ENCODE measurements at places on chromosomes 12 and 14. TPM values are rescaled to one million over a fixed set of nuclear protein-coding genes. Genes with fewer than 3 reads are reported as not detected.

DNA sequence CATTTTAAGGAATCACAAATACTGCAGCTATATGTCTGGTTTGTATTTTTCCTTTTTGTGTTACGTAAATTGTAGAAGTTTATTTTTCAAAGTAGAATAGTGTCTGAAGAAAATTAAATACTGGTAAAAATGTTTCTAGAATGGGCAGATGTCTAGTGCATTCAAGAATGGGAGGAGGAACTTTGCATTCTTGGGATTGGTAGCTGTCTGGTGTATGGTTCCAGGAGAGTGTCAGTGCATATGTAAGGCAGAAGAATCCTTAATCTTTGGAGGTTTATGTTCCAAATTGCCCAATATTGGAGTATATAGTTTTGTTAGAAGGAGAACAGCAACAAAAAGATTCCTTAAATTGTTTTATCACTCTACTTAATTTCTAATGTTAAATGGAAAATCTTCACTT is 13.5 kb downstream of the PAPOLA start:
- peaks cover 6% of the 10 kb centered on the region for H3K36me3 ChIP-seq
- H3K4me3 ChIP-seq, result no peak overlapping the region
- peaks cover 41% of the 10 kb centered on the region for H3K4me1 ChIP-seq
- H3K27me3 ChIP-seq, result no peaks in the 10 kb centered on the region

- no peak overlapping the region for H3K4me3 ChIP-seq
- no peak for DNase-seq
- H3K27me3 ChIP-seq, result no peaks in the 10 kb centered on the region
Observed at GRCh38 chr14:57508756-57509155, 15.1 kb upstream of the CCDC198 start.

- H3K4me1 ChIP-seq, result no peaks in the 10 kb centered on the region
- no peaks in the 10 kb centered on the region for H3K27me3 ChIP-seq
- no peak overlapping the region for H3K27ac ChIP-seq
- no peaks in the 10 kb centered on the region for H3K36me3 ChIP-seq
Observed at GRCh38 chr12:132267873-132268272, 61.5 kb downstream of the GALNT9 start.

- peaks cover 6% of the 10 kb centered on the region for H3K4me1 ChIP-seq
- H3K27me3 ChIP-seq, result no peaks in the 10 kb centered on the region
- H3K36me3 ChIP-seq, result no peaks in the 10 kb centered on the region
- no peak overlapping the region for H3K27ac ChIP-seq
- DNase-seq, result no peak
Observed at GRCh38 chr14:50067723-50068495, 48.5 kb downstream of the VCPKMT start.

- no peaks in the 10 kb centered on the region for H3K4me1 ChIP-seq
- no peak for DNase-seq
- H3K4me3 ChIP-seq, result no peak overlapping the region
- no peaks in the 10 kb centered on the region for H3K36me3 ChIP-seq
- H3K27me3 ChIP-seq, result no peaks in the 10 kb centered on the region
- H3K27ac ChIP-seq, result no peak overlapping the region
Observed at GRCh38 chr12:46342562-46343033, 30.0 kb downstream of the SLC38A2 start.

GRCh38 chr12:98699586-98699985 is 54.5 kb downstream of the APAF1 start:
- H3K27me3 ChIP-seq, result no peaks in the 10 kb centered on the region
- no peak overlapping the region for H3K27ac ChIP-seq
- DNase-seq, result no peak
- peaks cover 43% of the 10 kb centered on the region for H3K36me3 ChIP-seq
- H3K4me1 ChIP-seq, result peaks cover 7% of the 10 kb centered on the region

DNA sequence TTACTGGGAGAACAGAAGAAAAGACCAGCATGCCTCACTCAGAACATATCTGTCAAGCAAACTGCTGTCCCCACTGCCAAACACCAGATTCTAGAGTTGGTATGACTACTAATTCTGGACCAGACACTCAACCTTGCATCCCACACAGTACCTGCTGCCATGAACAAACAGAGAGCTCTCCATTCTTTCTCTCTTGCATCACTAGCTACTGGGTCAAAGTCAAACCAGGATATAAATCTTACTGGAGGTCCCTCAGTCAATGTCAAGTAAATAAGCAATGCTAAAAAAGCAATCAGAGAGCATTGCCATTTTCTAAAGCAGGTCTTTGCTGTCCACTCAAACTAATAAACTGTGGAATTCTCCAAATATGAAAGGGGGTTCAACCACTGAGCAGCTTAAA is 452.4 kb upstream of the SEL1L start:
- H3K36me3 ChIP-seq, result no peaks in the 10 kb centered on the region
- H3K4me1 ChIP-seq, result no peaks in the 10 kb centered on the region
- H3K27ac ChIP-seq, result no peak overlapping the region
- peaks cover 8% of the 10 kb centered on the region for H3K27me3 ChIP-seq
- no peak for DNase-seq

DNA sequence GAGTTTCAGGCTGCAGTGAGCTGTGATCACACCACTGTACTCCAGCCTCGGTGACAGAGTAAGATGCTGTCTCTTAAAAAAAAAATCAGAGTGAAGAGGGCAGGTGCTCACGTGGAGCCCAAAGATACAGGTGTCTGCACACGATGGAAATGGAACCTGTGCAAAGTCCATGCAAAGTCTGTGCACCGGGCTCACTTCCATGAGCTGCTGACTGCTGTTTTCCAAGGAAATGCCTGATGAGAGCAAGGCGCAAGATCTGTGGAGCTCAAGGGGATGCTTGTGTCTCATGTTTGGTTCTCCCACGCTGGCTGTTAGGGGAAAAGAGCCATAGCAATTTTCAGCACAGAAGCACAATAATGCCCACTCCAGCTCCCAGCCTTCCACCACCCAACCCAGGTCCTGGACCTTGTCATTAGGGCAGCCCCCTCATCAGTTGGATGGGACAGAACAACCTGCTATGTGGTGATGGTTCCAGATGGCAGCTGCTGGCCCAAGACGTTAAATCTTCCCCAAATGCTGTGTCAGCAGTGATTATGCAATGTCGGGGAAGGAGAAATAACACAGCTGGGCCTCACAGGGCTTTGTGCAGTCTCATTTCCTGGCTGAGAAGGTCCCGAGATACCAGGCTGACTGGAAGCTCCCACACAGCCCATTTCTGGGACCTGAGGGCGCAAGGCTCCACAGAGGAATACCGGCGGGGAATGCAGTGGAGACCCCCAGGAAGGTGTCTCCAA is 27.9 kb upstream of the DICER1 start:
- no peaks in the 10 kb centered on the region for H3K36me3 ChIP-seq
- peak overlapping the region; percentile 83 for H3K27ac ChIP-seq
- DNase-seq, result no peak
- H3K27me3 ChIP-seq, result no peaks in the 10 kb centered on the region
- H3K4me1 ChIP-seq, result peaks cover 30% of the 10 kb centered on the region

DNA sequence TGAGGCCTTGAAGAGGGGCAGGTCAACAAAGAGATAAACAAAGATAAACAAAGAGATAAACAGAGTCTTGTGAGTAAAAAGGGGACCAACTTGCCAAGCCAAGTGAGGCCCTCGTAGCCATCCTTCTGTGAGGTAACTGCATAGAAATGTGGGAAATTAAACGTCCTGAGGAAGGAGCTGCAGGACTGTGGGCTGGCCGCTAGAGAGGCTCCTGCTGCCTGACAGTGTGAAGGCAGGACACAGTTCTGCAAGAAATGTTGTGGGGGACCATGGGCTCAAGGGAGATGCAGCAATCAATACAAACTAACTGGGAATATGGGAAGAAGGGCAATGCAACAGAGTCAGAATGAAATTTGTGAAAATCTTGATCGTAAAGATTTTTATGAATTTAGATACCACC is 91.9 kb downstream of the SLC8A3 start:
- H3K27ac ChIP-seq, result no peak overlapping the region
- no peak overlapping the region for H3K4me3 ChIP-seq
- H3K4me1 ChIP-seq, result peaks cover 10% of the 10 kb centered on the region
- H3K27me3 ChIP-seq, result peaks cover 58% of the 10 kb centered on the region
- no peaks in the 10 kb centered on the region for H3K36me3 ChIP-seq

GRCh38 chr14:69673104-69673503 is 61.7 kb downstream of the SUSD6 start:
- DNase-seq, result no peak
- no peaks in the 10 kb centered on the region for H3K36me3 ChIP-seq
- peaks cover 75% of the 10 kb centered on the region for H3K4me1 ChIP-seq
- H3K27me3 ChIP-seq, result no peaks in the 10 kb centered on the region
- H3K27ac ChIP-seq, result peak overlapping the region; percentile 51

DNA sequence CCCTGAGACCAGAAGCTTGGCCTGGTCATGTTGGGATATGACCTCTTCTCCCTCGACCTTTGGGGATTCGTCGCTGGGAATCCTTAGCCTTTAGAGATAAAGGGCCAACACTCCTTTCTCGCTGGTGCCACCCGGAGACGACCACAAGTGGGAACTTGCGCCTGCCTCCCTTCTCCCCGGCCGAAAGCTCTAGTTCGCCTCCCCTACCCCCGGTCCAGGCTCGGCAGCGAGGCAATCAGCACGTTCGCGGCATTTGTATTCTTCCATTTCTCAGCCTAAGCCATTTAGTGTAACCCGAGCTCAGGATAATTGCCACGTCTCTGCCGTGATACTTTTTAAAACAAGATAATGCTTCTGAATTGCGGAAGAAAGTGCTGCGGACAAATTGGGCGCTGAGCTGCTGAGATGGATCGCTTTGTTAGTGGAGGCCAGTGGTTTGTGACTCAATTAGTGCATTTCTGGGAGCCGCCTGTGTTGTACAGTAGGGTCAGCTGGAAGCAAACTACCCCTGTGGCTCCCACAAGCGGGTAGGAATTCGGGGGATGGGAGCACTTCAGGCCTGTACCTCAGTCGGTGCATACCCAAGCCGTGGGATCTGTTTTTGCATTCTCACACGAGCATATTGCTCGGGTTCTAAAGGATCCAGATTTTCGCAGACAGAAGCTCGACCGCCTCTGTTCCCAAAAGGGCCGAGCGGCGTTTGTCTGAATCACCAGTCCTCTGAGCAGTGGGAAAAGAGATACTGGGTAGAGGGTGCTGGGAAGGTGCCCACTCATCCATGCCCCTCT is 6.8 kb upstream of the SIX1 start:
- no peak overlapping the region for H3K27ac ChIP-seq
- H3K27me3 ChIP-seq, result peaks cover 90% of the 10 kb centered on the region
- H3K4me3 ChIP-seq, result peak overlapping the region; percentile 70
- H3K4me1 ChIP-seq, result peaks cover 28% of the 10 kb centered on the region

DNA sequence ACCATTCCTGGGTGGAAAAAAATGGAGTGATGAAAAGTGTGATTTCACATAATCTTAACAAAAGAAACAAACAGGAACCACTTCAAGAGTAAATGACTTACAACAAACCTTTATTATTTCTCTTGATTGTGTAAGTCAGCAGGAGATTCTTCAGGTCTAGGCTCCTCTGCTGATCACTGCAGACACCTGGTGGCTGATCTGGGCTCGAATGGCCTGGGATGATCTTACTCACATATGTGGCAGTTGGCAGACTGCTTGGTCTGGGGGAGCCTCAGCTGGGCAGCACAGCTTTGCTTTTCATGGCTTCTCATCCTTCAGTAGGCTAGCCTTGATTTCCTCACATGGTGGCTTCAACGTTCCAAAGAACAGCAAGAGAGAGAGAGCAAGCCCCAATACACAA is 215.4 kb upstream of the PRICKLE1 start:
- H3K4me3 ChIP-seq, result no peak overlapping the region
- H3K36me3 ChIP-seq, result no peaks in the 10 kb centered on the region
- no peak overlapping the region for H3K27ac ChIP-seq
- DNase-seq, result no peak
- no peaks in the 10 kb centered on the region for H3K27me3 ChIP-seq

DNA sequence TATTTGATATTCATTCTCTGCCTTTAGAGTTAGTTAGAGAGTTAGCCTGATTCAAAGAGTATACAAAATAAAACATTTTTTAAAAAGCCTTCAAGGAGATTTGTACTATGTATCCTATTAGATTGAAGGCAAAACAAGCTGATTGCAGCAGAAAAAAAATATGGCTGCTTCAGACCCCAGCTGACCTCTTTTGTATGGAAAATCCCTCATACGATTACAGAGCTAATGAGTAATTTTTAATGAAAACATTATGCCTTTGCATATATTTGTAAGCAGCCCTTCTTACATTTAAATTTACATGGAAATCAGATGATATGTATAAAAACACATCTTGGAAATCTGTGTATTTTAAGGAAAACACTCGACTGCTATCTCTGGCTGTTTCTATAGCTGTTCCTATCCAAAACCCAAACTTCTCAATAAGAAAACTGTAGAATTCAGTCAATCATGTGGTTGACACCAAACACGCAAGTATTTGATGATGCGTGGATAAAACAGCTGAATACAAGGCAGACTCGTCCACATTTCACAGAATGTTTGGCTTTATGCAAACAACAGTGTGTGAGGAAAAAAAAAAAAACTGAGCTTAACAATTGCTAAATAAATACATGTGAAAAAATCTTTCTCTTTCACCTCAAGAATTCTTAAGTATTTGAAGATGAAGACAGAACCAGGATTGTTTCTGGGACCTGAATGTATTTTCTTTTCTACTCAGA is 275.3 kb downstream of the EGLN3 start:
- H3K27me3 ChIP-seq, result no peaks in the 10 kb centered on the region
- no peak for DNase-seq
- H3K27ac ChIP-seq, result no peak overlapping the region

DNA sequence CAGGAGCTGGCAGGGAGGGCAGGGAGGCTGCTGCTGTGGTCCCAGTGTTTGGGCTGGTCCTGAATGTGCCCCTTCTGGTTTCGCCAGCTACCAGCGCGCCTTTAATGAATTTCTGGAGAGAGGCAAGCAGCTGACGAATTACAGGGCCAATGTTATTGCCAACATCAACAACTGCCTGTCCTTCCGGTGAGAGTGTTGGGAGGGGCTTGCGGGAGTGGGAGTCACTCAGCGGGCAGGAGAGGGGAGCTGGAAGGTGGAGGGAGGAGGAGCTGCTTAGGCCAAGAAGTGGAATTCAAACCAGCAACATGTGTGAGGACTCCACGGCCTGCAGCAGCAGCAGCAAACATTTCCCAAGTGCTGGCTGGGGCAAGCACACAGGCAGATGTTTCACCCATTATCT is 7.7 kb downstream of the TNFAIP2 start:
- no peak overlapping the region for H3K4me3 ChIP-seq
- H3K27me3 ChIP-seq, result no peaks in the 10 kb centered on the region
- H3K36me3 ChIP-seq, result peaks cover 50% of the 10 kb centered on the region
- H3K4me1 ChIP-seq, result peaks cover 34% of the 10 kb centered on the region
- DNase-seq, result no peak

DNA sequence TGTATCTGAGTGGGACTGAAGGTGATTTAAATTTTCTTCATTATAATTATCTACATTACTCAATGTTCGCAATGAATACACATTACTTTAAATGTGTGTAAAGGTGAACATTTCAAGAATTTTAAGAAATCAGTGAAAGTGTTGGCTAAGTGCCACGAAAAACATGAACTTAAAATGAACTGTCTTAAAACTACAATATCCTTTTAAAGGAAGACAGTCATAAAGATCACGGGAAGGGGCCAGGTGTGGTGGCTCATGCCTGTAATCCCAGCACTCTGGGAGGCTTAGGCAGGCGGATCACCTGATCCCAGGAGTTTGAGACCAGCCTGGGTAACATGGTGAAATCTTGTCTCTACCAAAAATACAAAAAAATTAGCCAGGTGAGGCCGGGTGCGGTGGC is 11.2 kb downstream of the MOK start:
- no peak for DNase-seq
- no peaks in the 10 kb centered on the region for H3K36me3 ChIP-seq
- H3K27me3 ChIP-seq, result no peaks in the 10 kb centered on the region
- no peaks in the 10 kb centered on the region for H3K4me1 ChIP-seq
- H3K27ac ChIP-seq, result no peak overlapping the region
- no peak overlapping the region for H3K4me3 ChIP-seq

PIWIL1 gene
- not detected for total RNA-seq

POTEG gene
- total RNA-seq, result not detected

KLHL33 gene
- 0.29 TPM for total RNA-seq

ACAD10 gene
- 23.3 TPM for total RNA-seq

All from upper lobe of right lung (tissue), 1 donor.